ENCODE measurements at places on chromosomes 6 and 20. TPM values are rescaled to one million over a fixed set of nuclear protein-coding genes. Genes with fewer than 3 reads are reported as not detected.

TAF4 gene
- 9.6 TPM for total RNA-seq

KCNB1 gene
- 0.35 TPM for total RNA-seq

DNA sequence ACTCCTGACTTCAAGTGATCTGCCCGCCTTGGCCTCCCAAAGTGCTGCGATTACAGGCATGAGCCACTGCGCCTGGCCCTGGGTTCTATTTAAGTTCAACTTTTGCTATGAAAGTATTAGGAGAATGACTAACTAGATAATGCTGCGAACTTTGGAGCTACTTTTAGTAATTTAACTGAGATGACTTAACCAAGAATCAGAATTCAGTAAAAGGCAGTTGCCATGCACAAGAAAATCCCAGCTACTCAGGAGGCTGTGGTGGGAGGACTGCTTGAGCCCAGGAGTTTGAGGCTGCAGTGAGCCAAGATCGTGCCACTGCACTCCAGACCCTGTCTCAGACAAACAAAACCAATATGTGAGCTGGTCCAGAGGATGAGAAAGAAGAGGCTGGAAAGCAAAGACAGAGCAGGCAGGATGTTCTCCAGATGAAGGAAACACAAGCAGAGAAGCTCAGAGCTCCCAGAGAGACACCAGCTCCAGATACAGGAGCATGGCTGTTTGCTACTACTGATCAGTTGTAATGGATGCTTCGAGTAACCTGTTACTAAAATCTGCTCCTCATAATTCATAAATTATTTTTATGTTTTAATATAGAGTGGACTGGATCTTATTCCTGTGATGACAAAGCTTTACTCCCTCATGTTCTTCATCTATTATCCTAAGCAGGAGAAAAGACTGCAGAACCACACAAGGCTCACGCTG lies 23.9 kb downstream of the ZNF217 start:
- DNase-seq = no peak

GJA10 gene
- not detected for total RNA-seq

NUP43 gene
- total RNA-seq = 25.5 TPM

GRCh38 chr6:142760152-142760551 lies 184.8 kb downstream of the HIVEP2 start:
- peak; percentile 22 for DNase-seq

DNA sequence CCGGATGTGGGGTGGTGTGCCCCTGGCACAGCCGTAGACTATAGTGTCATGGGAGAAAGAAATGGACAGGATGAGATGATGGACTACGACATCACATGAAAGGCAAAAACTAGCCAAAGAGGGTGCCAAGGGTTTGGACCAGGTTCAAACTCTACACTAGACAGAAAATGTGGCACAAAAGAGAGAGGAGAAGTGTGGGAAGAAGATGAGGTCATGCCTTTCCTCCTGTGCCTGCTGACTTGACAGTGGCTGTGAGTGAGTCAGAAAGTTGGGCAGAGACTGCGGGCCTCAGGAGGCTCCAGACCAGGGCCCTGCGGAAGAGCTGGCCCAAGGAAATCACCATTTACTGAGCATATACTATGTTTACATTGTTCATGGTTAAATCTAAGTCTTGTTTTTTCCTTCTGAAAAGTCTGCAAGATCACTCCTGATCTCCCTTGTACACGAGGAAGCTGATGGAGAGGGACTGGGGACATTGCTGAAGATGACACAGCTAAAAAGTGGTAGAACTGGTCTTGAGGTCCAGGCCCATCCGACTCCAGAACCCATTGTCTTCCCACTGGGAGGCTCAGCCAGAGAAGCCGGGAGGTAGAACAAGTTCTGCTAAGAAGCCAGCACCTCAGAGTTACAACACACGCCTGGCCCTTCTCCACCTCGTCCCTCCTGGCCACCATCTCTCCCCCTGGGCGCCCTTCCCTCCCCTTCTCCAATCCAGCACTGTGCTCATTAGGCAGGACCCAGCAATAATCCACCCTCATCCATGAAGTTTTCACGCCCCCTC lies 35.6 kb downstream of the CNKSR3 start:
- DNase-seq = peak; percentile 51

DNA sequence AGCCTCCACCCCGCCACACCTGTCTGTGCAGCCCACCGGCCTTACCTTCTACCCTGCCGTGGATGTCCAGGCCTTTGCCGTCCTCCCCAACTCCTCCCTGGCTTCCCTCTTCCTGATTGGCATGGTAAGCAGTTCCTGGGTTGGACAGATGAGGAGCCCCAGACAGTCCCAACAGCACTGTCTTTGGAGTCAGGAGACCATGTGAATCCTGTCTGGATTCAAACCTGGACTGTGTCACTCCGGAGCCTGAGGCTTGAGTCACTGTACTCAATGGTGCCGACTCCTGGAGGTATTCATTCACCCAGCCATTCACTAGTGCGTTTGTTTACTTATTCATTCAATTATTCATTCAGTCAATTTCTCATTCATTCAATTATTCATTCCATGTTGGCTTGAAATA lies 20.0 kb upstream of the LBP start:
- DNase-seq = peak; percentile 66

- no peak for DNase-seq
These were observed 6.8 kb upstream of the TSHZ2 start for GRCh38 chr20:52965380-52965779.

KCNK15 gene
- total RNA-seq = 3.0 TPM

- DNase-seq = no peak
These were observed 13.4 kb downstream of the CCDC167 start for GRCh38 chr6:37486121-37486839.

DNA sequence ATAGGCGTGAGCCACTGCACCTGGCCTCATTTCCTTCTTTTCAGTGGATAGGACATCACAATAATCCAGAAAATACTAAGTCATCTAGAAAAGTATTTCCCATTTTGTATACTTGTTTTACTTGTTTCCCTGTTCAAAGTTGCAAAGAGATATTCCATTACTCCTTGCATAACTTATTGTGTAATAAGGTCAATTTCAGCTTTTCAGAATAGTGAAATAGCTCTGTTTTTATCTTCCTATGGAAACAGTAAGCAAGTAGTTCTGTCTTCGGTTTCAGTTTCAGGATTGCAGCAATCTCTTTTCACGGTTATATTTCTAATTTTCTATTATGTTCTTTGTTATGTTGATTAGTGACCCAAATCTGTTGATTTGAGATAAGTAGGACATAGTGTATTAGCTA lies 6.0 kb downstream of the STX11 start:
- DNase-seq = no peak

CFB gene
- 0.86 TPM for total RNA-seq

- peak; percentile 1 for DNase-seq
These were observed 307.2 kb downstream of the FRK start for GRCh38 chr6:115753446-115753845.

GRCh38 chr20:42920776-42921175 lies 268.9 kb downstream of the PTPRT start:
- DNase-seq = no peak

DNMT3B gene
- total RNA-seq = 7.3 TPM

GRCh38 chr6:94735270-94735669 lies 842.1 kb upstream of the MANEA start:
- no peak for DNase-seq

DNA sequence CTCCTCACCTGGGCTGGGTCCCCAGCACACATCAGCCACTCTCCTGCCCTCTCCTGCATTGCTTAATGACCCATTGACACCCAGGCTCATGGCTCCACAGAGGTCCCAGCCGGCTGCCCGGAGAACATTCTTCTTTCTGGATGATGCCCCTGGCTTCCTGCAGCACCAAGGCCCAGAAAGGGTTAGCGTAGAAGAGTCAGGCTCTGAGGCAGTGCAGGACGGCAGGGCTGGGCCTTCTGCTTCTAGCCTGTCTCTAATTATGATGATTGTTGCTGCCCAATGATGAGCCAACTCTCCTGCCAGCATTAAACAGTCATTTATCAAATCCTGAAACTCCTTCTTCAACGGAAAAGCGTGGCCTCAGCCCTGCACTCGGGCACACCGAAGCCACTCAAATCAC lies 66.4 kb downstream of the ZNF217 start:
- DNase-seq = no peak

DNA sequence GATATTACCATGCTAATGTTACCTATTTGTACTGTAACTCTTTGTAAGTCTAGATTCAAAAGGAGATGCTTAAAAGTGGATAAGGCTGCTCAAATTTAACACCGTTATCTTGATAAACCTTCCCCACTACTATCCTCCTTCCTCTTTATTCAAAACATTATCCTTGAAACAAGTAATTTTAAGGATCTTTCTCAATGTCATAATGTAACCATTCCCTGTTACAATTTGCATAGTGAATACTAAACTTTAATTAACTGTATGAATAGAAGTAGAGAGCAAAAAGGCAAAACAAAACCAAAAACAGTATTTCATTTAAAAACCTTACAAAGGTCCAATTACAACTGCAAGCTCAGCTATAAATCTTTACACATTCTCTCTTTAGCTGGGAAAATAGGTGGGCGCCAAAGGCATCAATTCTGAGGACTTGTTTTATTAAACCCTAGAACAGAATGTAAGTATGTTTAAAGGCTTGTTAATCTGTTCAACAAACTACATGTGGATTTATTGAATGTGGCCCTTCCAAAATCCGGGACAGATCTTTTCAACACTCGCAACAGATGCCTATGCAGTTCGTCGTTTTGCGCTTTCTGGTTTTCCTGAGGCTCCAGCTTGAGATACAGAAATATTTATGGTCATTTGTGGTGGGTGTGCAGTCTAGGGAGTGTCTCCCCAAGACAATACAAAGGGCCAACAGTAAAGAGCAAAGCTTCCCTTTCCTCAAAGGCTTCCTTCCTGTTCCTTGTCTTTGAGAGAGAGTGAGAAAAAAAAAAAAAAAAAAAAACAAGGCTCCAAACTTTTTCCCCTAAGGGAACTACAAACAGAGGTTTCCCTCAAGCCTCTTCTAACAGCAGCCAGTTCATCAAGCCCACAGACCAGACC lies 15.1 kb downstream of the KIF13A start:
- DNase-seq = no peak

- no peak for DNase-seq
These were observed 130.7 kb upstream of the SSTR4 start for GRCh38 chr20:22904386-22904785.

DNA sequence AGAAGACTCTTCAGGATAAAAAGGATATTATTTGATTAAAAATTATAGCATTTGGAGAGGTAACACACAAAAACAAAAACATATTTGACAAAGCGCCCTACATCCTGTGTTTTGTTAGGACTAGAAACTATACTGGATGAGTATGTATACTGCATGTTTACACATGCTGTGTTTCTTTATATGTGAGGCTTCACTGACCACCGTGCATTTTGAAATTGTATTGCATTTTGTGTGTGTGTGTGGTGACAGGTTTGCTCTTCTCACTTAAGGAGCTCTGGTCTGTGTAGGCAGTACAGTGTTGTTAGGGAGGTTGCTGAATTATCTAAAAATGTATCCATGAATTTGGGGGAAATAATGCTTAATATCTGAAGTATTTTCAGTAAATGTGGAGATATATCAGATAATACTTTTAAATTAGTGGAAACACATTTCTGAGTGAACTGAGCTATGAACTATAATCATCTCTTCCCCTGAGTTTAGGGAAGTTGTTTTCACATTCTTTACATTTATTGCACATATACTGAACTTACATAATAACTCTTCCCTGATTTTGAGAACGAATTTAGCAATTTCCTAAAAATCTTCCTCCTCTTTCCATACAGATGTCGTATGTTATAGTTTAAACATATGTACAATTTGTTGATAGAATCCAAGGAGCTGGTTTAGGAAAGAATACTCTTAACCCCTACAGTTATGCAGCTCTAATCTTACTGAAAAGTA lies 43.3 kb downstream of the TMEM170B start:
- no peak for DNase-seq

DNA sequence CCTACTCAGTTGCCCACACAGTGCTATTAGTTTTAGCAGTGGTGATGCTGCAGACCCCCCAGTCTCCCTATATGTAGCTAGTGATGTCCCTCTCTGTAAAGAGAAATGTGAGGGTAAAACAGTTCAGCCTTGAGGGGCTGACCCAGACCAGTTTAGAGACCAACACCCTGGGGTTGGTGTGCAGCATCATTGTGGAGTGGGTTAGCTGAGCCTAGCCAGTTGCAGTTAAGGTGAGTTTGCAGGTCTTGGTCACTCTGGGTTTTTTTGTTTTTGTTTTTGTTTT lies 401 bp upstream of the B3GALT4 start:
- DNase-seq = no peak

DNA sequence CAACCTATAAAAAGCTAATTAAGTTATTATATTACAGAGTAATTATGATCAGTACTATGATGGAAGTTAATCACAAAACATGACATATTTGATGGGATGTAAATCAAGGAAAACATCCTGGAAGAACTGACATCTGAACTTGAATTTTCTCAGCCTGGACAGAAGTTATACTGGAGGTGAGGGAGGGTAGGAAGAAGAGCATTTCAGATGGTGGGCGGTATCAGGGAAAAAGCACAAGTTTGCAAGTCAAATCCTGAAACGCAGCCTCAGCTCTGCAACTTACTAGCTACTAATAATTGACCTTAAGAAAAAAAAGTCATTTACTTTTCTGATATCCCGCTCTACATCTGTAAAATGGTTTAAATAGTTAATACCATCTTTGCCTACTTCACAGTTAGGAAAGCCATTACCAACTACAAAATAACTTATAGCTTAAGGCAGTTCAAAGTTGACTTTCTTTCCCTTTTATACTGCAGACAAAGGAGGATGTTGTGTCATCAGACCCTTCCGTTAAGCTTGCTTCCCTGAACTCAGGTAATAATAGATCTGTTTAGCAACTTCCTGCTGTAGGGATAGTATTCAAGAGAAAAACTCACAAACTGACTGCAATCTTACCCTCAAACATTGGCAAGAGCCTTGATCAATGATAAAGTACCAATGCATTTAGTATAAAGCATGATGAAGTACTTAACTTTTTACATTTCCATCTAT lies 21.0 kb downstream of the NOL7 start:
- DNase-seq = no peak

GRCh38 chr6:12950976-12951375 lies 234.4 kb downstream of the PHACTR1 start:
- DNase-seq = no peak

GRCh38 chr20:36784900-36785299 lies 11.3 kb upstream of the DSN1 start:
- no peak for DNase-seq

Data from PC-3 (cell line).